Adrenal gland (tissue), 19 donors: ENCODE measurements at places on chromosomes 12 and 14. TPM values are rescaled to one million over a fixed set of nuclear protein-coding genes. Genes with fewer than 3 reads are reported as not detected.

Gene BHLHE41
- polyA plus RNA-seq = 15.4 TPM

Gene BCL2L14
- polyA plus RNA-seq = not detected

DNA sequence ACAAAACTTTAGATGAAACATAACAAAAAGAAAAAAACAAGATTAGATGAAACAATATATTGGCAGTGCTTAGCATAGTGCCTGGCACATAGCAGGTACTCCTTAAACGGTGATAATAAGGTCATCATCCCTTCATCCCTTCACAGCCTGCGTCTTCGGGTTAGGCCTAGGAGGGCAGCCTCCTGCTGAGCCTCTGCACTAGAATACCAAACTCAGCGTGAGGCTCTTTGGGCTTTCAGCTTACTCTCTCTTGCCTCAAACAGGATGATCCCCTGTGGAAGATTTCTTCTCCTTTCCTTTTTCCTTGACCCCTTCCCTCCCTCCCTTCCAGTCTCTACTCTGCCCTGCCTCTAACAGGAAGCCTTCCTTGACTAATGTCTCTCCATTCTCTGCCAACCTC, 14.4 kb upstream of the FIGNL2 start:
- DNase-seq = no peak

DNA sequence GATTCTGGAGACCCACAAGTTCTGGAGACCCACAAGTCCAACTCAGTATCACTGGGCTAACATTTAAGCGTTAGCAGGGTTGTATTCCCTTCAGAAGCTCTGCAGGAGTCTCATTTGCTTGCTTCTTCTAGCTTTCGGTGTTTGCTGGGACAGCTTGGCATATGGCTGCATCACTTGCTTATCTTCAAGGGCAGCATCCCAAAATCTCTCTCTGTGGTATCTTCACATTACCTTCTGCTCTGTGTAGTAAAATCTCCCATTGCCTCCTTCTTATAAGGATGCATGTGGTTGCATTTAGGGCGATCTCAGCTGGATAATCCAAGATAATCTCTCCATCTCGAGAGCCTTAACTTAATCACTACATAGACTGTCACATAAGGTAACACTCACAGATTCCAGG, 7.3 kb upstream of the CNTN1 start:
- no peak for DNase-seq

GRCh38 chr14:31692376-31692781, 131.2 kb downstream of the NUBPL start:
- no peak for DNase-seq

DNA sequence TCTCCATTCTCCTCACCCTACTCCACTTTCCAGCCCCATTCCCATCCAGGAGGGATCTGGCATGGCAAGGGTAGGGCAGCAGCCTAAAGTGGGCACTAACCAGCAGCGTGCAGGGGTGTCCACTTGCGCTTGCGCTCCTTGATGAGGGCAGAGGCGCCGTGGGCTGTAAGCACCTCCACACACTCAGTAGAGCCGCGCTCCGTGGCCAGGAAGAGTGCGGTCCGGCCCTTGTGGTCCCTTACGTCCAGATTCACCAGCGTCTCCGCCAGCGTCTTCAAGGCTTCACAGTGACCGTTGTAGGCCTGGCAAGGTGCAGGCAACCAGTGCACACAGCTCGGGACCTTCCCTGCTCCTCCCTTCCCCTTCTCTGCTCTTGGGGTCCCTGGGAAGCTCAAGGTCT, 10.3 kb downstream of the ANKRD52 start:
- no peak for DNase-seq

DNA sequence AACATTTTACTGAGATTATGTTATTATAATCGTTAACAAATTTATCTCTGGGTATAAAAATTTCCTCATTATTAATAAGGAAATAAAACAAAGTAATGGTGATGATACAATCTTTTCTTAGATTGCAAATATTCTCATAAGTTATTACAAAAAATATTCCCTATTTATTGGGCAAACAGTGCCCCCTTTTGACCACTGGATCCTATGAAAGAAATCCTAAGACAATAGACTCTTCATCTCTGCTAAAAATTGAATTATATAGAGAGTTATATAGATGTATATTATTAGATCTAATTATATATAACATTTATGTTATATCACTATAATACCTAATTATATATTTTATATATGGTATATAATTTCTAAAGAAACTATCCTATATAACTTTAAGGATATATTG, 94.2 kb upstream of the FGD4 start:
- DNase-seq = no peak
